ENCODE measurements at places on chromosomes 5 and 9. TPM values are rescaled to one million over a fixed set of nuclear protein-coding genes. Genes with fewer than 3 reads are reported as not detected.

The OR1Q1 gene
- total RNA-seq: not detected

DNA sequence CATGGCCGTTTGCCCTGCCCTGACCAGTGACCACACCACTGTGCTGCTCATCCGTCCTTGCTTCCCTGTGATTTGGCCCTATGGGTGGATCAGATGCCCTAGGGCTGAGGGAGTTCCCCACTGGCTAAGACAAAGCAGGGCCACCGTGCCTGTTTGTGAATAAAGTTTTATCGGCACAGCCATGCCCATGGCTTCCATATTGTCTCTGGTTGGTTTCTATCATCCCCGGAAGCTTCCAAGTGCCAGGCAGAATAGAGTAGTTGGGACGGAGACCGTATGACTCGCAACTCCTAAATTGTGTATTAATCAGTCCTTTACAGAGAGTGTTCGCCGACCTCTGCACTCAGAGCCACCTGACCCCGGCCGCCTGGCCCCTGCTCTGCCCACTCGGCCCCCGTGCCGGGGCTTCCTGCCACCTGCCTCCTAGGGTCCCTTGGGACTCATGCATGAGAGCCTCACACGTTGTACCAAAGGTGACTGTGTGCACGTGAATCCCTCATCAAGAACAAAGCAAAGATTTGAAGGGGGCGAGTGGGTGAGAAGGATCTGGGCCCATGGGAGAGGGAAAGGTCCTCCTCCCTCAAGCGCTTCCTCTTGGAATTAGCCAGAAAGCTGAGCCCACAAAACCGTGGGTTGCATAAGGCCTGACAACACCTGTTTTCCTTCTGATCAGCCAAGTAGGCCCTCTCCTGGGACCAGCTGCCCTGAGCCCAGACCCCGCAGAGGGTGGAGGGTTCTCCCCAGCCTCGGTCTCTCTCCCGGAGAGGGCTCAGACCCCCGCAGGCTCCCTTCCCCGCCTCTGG, 11.7 kb upstream of the FCN2 start:
- no peaks in the 10 kb centered on the region for H3K36me3 ChIP-seq
- H3K4me1 ChIP-seq: no peaks in the 10 kb centered on the region
- H3K27ac ChIP-seq: no peak overlapping the region
- peak; percentile 59 for DNase-seq

The BTNL3 gene
- 0.82 TPM for total RNA-seq

DNA sequence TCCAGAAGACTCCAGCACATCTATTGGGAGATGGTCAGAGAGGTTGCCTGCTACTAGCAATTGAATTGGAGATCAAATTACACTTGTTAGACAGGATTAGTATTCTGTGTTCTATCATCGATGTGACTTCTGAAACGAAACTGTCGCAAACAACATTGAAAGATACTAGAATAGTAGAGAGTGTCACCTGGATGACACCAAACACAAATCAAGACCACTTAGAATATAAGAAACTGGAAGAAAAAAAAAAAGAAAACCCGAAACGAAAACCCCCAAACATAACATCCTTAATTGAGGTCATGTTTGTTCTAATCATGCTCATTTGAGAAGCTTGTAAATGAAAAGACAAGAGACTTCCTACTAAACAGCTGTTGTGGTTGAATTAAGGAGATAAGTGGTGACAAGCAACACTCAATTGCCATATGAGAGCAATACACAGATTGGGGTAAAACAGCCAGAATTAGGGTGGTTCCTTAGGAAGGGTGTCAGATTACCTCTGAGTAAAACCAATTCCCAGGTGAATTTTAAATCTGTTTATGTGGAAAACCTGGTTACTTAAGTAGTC, 97.6 kb downstream of the BASP1 start:
- peak overlapping the region; percentile 30 for H3K27ac ChIP-seq
- peak overlapping the region; percentile 28 for H3K4me3 ChIP-seq
- peaks cover 42% of the 10 kb centered on the region for H3K4me1 ChIP-seq
- H3K27me3 ChIP-seq: no peaks in the 10 kb centered on the region
- H3K36me3 ChIP-seq: no peaks in the 10 kb centered on the region
